ENCODE measurements at places on chromosomes 6 and 20.
A peak's percentile ranks its signal among the peaks of the same experiment; 100 is the strongest.

GRCh38 chr6:135331002-135331401 lies 149.9 kb downstream of the MYB start:
- DNase-seq: peak; percentile 14

- DNase-seq: no peak
Observed at GRCh38 chr6:162058281-162058875, 669.2 kb downstream of the PRKN start.

DNA sequence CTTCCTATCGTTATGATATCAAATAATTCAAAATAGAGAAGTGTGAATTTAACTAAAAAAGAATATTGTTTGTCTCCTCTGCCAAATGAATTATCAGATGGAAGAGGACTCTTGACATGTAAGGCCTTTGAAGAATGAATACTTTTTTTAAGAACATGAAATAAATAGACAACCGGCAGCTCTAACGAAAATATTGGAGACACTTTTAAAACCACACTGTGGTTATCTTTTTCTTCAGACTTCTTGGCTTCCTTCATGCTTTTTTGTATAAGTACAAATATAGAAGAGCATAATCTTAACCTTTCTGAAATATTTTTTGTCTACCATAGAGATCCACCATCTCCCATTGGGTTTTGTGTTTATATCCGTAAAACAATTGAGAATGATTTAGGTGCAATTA lies 115.2 kb upstream of the SCGN start:
- no peak for DNase-seq

- DNase-seq: peak; percentile 11
Observed at GRCh38 chr6:11318835-11319813, 86.7 kb upstream of the NEDD9 start.

GRCh38 chr6:144768551-144769075 lies 483.5 kb downstream of the UTRN start:
- DNase-seq: no peak

- no peak for DNase-seq
Observed at GRCh38 chr20:50577175-50578018, 67.2 kb downstream of the PTPN1 start.

GRCh38 chr6:146666909-146667308 lies 68.1 kb downstream of the ADGB start:
- no peak for DNase-seq

GRCh38 chr20:48648482-48649051 lies 179.2 kb downstream of the PREX1 start:
- DNase-seq: no peak

- peak; percentile 49 for DNase-seq
Observed at GRCh38 chr6:158630938-158631616, 13.5 kb downstream of the DYNLT1 start.

GRCh38 chr6:139909992-139910391 lies 535.5 kb upstream of the CITED2 start:
- DNase-seq: no peak

DNA sequence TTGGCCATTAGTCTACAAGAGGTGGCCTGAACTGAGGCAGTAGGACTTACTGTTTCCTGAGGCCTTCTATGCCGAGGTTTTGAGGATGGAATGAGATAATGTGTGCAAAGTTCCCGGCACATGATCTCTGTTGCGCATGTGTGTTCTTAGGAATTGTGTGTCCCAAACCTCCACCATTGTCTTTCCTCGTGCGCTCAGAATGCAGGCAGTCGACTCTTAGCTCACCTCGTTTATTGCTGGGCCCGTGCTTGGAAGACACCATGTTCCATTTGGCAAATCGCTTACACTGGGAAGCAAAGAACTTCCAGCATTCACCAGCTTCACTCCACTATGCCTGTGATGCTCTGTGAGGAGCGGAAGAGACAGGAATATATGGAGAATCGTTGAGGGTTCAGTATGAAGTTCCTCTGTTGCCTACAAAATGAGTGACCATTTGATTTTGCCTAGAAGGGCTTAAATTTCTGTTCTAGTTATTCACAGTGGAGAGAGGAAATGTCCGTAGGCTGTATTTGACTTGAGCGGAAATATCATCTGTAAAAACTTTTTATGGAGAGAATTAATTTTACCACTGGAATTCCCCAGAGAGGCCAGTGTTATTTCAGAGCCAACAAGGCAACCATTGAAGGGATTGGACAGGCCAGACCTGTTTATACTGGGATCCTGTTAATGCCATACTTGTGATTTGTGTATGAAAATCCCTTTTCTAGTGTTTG lies 75.7 kb upstream of the CLDN20 start:
- DNase-seq: peak; percentile 48

DNA sequence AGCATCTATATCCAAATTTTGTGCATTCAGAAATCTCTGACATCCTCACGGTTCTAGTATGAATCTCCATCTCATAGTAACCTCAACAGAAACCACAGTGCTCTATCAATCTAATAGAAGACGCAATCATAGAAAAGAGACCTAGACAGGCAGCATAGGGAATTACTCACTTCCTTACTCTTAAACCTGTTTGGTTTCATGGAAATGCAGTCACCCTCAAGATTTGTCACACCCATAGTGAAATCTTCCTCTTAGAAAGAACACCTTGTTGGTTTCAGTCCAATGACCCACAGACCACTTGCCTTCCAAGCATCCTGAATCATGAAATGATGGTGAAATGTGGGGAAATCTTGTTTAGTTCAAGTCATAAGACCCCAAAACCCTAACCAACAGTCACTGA lies 166.1 kb upstream of the PRDM1 start:
- no peak for DNase-seq

- peak; percentile 51 for DNase-seq
Observed at GRCh38 chr20:48025661-48026060, 240.4 kb upstream of the SULF2 start.

- DNase-seq: no peak
Observed at GRCh38 chr20:3189561-3190131, 14.8 kb downstream of the DDRGK1 start.

DNA sequence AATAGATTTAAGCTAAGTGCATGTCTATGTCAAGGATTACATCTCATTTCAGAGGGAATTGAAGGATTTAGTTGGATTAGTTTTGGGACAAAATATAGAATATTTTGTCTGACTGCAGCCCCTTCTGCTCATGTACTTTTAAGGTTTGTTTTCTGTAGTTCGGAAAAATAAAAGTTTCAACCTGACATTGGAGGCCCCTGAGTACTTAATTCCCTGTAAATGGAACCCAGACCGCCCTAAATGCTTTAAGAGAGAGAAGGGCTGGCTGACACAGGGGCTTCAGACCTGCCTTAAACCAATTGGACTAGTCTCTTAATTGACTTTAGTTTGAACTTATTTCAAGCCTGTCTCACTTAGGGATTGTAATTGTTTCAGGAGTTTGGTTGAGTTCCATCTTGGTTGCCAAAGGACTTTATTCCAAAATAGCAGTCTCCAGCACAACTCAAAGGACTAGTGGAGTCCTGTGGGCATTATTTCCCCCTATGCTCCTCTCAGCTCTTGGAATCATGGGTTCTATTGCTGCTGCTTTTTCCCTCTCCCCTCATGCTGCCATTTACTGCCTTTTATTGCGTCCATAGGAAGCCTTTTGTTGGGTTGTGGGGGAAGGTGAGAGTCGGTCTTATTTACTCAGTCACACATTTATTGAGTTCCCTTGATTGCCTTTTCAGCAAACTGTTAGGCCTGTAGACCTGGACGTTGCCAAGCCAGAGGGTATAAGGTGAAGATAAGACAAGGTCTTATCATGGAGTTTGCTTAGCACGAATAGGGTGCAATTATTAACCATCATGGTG lies 14.5 kb downstream of the BRD2 start:
- no peak for DNase-seq

GRCh38 chr6:13831615-13832014 lies 17.3 kb upstream of the MCUR1 start:
- DNase-seq: no peak

DNA sequence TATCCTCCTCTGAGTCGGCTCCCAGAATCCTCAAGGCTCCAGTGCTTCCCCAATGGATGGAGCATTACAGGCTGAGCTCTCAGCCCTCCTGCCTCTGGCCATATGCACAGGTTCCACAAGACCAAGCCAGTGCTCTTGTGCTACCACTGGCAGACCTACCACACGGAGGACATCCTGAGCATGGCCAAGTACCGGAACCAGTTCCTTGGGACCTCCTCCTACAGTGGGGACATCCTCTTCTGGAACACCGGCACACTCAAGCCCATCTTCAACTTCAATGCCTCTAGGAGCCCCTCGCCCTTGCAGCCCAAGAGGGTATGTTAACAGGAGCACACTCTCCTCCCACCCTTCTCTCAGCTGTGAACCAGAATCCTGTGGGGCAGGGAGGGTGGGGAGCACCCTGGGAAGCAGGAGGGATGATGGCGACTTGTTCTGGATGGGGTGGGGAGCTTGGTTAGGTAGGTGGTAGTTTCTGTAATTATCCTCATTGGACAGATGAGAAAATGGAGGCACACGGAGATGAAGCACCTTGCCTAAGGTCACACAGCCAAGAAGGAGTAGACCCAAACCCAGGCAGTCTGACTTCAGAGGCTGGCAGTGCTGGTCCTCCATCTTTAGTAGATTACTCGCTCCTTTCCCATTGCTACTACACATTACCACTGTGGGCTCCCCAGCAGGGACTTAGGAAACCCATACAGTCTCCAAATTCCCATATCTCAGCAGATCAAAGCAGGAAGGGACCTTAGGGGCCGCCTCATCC lies 58.6 kb downstream of the EFCAB8 start:
- no peak for DNase-seq

DNA sequence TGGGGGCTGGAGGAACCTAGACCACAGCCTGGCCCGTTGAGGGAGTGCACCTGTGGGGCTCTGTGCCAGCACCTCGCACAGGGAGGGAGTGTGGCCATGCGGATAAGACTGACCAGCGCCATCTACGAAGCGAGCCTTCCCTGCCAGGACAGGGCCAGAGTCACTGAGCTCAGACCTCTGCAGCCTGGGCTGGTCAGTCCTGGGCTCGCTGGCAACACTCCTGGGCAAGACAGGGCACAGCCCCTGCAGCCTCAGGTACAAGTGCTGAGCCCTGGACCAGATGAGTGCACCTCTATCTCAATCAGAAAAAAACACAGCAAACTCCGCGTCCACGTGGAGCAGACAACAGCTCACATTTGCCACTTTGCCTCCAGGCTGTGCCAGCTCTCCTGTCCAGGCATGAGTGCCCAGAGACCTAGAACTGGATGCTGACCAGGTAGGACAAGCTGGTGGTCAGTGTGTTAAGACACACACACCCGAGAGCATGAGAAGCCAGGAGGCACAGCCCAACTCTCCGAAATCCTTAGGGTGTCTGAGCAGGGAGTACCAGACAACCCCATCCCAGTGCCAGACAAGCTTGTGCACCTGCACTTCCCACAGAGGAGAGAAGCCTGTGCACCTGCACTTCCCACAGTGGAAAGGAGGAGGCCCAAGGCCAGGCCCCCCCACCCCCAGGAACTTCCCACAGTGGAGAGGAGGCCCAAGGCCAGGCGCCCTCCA lies 4.9 kb downstream of the ARFRP1 start:
- DNase-seq: no peak

DNA sequence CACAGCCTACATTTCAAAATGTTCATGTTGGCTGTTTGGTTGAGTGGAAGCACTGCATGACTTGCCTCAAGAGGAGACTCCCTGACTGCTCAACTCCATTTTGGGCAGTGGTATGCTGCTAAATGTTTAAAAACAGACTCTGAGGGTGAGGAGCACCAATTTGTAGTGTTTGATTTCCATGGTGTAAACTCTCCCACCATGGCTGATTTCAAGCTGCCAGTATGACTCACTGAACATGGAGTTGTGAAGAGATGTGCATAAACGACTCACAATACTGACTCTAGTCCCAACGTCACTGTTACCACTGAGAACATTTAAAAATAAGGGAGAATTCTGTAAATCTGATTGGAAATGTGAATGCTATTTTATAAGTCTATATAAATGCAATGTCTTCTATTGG lies 70.4 kb downstream of the BACH2 start:
- DNase-seq: peak; percentile 34

DNA sequence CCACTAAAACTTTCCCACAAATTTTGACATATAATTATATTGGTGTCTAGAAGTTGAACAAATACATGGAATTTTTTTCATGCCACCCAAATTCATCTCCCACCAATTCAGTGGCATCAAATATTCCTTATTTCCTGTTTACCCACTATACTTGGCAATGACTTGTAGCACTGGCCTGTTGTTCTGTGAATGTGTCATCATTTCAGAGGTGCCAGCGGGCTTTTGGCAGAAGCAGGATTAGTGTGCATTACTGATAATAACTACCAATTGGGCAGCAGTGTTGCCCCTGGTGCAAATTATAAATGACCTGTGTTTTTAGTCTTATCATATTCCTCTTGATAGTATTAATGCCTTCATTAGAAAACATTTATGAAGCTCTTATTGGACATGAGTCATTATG lies 121.3 kb downstream of the TFAP2B start:
- DNase-seq: no peak

DNA sequence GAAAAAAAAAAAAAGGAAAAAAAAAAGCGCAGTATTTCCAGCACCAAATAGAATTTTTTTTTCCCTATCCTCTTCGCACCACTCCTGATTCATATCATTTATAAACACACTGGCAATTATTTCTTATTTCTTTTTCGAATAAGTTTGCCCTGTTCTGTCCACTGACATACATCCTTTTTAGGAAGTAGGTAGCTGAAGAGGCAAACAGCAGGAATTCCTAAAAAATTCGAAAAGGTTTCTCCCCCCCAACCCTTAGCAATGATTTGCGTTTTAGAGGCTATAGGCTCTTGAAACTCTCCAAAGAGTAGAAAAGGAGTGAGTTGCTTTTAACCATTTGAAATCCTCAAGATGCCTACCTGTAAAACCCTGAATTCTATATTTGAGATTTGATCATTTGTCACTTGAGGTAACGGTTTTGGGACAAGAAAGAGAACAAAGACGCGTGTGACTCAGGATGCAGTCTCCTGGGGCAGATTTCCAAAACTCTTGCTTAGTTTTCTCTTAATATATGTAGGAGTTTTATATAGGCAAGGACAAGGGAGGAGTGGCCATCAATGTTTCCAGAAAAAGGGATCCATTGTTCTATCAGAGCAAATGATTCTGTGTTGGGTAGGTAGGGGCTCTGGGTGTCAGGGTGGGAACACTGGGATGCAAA lies 531 bp upstream of the CCN2 start:
- peak; percentile 4 for DNase-seq

DNA sequence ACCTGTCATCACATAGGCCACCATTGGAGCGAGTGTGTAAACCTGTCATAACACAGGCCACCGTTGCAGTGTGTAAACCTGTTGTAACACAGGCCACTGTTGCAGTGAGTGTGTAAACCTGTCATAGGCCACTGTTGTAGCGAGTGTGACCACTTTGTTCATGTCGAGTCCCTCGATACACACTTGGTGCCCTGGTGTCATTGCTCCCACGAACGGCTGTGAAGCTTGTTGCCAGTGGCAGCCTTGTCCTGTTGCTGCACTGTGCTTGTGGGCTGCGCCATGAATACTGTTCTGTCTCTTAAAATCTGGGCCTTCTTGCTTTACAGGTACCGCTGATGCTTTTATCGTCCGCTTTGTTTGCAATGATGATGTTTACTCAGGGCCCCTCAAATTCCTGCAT lies 61.4 kb upstream of the SLC22A1 start:
- DNase-seq: no peak

GRCh38 chr6:165448210-165448609 lies 138.8 kb upstream of the C6orf118 start:
- DNase-seq: no peak

Measured in AG08395 (cell line).